Cerebellar cortex (tissue), 1 donor: ENCODE measurements at places on chromosomes 1 and 21.

DNA sequence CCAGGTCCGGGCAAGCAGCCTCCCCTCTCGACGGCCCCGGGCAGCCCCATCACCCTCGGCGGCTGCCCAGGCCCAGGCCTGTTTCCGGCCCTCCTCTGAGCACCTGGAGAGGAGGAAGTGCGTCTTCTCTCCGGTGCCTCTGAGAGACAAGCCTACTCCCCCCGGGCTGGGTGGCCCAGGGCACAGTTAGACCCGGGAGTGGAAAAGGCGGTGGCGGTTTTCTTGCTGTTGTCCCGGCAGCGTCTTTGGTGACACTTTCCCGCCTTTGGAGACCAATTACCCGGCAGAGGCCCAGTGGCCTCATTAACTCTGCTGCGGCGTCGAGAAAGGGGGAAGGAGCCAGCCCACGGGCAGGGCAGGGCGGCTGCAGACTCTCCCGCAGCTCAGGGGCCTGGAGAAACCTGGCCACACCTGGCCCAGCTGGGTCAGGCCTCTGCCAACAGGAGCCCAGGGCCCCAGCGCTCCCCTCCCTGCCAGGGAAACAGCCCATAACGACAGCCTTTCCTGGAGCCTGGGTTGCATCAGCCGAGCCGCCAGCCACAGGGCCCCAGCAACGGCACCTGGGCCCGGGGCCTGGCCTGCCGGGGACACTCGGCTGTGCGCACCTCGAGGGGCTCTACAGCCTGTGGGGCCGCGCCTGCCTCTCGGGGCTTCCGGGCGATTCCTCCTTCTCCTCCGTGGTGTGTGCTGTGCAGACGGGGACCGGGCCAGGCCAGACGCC is 28.4 kb upstream of the C1orf159 start:
- no peak for DNase-seq

DNA sequence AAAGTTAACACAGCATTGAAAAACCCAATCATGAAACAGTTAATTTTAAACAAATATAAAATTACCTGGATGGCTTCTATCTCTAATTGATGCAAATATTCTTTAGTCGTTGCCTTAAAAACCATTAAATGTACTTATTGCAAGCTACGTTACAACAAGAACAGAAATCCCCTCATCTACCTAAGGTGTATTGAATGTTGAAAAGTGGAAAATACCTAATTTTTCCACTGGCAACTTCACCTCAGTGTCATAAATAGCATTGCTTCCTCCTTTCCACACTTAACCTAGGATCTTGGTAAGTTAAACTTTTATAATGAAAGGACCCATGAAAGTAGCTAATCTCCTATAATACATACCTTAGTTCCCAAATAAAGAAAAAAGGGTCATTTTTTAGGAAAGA is 5.4 kb downstream of the GADD45A start:
- DNase-seq: no peak

- DNase-seq: no peak
Measured at GRCh38 chr1:24302209-24302611, 16.9 kb upstream of the GRHL3 start.

- DNase-seq: no peak
Measured at GRCh38 chr1:206472454-206472853, 2.2 kb downstream of the IKBKE start.

DNA sequence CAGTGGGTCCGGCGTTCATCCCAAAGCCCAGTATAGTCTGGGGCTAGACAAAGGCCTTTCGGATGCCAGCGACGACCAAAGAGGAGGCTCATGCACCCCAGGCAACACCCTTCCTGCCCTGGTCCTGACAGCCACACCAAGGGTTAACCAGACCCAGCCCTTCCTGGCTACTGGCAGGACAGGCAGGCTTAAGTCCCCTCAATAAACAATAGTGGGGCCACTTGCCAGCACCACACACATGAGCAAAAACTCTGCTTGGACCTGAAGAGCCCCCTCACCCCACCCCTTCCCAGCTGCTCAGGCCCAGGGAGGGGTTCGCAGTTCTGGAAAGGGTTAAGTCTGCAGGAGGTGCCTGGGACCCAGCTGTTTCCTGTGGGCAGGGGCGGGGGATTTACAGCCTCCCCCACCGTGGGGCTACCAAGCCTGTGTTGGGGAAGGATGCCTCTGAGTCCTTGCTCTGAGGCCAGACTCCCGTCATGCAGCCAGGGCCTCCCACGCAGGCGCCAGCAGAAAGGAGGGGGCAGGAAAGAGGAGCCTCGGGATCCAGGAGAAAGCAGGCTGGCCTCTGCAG is 18.2 kb downstream of the PHLDA3 start:
- peak; percentile 77 for DNase-seq

DNA sequence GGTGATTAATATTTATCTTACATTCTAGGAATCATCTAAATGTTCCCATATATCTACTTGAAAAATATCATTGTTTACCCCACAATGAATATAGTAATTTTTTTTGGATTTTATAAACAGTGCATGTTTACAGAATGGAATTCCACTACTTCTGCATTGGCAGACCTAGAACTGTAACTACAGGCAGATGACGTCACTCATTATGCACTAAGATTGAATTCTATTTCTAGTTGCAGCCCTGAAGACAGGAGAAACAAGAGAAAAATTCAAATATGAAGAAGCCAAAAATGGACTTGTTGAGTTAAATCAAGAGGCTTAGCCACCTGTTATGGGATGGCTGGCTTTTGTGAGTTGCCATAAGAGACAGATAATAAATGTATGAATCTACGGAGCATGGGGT is 364.7 kb downstream of the PCP4 start:
- DNase-seq: no peak

DNA sequence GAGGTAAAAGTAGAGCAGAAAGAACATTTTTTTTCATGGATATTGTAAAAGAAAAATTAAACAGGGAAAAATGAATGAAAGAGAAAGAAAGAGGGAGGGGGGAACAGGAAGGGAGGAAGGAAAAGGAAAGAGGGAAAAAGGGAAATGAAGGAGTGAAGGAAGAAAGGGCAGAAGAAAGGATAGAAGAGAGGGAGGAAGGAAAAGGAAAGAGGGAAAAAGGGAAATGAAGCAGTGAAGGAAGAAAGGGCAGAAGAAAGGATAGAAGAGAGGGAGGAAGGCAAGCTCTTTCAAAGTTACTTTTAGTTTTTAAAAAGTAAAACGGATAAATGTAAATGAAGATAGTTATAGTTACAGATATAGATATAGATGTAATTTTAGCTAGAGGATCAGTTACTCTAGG is 1676.7 kb downstream of the MRPL39 start:
- DNase-seq: no peak

DNA sequence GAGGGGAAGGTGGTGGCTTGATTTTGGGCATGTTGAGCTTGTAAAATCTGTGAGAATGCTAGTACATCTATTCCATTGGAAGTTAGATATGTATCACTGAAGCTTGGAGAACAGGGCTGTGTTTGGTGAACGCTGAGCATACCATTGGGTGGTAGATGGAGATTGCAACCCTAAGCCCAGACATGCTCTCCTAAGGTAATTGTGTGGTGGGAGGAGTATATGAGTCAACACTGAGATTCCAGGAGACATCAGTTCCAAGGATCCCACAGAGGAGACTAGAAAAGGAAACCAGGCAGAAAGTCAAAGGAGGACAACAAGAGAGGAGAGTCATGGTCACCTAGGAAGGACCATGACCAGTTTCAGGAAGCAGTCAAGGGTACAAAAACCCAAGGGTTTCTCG is 60.4 kb downstream of the KIF21B start:
- no peak for DNase-seq

- DNase-seq: peak; percentile 54
Measured at GRCh38 chr21:42258150-42258884, 39.4 kb downstream of the ABCG1 start.

GRCh38 chr21:39523399-39523798 is 71.6 kb downstream of the SH3BGR start:
- DNase-seq: peak; percentile 19
